HCEC 1CT (cell line): ENCODE measurements at places on chromosomes 12 and 14.

- DNase-seq: no peak
Observed at GRCh38 chr14:68817506-68818212, 24.8 kb upstream of the ZFP36L1 start.

DNA sequence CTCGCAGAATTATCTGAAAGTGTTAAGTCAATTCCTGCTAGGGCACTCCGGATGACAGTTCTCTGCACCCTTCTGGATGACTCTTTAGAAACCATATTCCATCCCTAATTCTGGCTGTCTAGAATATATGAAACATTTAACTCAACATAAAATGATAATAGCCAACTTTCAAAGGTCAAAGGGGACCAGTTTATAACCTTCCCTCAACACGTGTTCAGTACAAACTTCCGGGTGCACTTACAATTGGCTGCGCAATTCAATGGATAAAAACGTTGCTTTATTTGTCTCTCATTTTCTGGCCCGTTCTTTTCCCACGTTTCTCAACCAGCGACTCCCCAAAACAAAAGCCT, 1.3 kb downstream of the SBNO1 start:
- DNase-seq: peak; percentile 27

DNA sequence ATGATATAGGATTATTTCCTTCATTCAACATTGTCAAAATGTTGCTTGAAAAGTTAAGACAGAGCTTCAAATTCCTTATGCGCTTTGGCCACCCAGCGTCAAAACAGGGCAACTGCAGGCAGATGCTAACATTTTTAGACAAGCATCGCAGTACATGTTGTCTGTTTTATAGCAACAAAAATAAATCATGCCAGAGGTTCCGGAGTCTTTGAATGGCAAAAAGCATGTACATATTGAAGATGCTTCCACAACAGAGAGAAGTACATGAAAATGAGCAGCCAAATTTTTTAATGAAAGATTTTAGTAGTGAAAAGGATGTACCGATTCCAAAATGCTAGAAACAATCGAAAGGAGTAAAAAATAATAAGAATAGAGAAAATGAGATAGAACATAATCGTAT, 49.8 kb upstream of the USP15 start:
- peak; percentile 48 for DNase-seq

GRCh38 chr12:96257550-96258103, 63.5 kb downstream of the ELK3 start:
- DNase-seq: no peak

GRCh38 chr12:118436986-118437385, 60.6 kb downstream of the SUDS3 start:
- peak; percentile 80 for DNase-seq

DNA sequence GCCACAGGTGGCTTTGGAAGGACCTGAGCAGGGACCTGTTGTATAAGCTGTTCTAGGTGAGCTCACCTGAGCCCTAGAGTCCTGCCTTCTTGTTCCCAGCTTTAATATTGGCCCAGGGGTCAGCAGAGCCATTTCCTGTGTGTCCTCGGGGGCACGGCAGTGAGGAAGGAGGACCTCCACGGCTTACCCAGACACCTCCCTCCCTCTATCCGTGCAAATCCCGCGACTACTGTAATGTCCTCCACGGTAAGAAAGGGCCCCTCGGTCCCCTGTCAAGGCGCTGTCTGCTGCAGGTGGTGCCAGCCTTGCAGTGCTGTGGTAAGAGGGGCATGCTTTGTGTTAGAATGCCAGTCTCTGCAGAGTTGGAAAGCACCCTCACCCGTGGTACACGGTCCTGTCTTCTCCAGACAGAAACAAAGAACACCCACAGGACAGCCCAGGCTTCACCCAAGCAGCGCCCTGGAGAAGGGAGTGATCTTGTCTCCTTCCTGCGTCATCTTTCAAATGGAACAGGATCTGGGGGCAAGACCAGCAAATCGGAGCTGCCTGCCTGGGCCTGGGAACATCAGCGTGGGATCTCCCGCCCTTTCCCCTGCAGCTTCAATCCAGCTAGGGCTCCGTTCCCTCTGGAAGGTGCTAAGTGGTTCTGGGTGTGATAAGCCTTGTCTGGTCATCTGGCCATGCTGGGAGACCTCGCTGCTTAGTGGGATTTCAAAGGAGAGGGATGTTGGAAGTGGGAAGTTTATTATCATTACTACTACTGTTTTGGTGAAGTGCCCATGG, 20.2 kb upstream of the FZD10 start:
- no peak for DNase-seq

- no peak for DNase-seq
Observed at GRCh38 chr14:94751956-94752355, 18.0 kb downstream of the GSC start.

DNA sequence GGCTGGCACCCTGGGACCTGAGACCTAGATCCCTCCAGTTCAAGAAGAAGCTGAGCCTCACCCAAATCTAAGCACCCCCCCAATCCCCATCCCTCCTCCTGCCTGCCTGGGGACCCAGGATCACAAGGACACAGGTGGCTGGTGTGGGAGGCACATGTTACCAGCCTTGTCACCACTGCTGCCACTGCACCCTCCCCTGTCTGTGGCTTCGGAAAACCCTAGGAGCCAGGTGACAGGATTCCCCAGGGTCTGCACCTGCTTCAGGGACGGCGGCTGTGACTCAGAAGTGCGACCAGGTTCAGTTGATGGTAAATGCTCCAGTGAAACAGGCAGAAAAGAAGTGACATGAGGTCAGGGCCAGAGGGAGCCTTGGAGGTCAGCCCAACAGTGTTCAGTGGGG, 62.8 kb upstream of the FAM222A start:
- DNase-seq: no peak

- DNase-seq: no peak
Observed at GRCh38 chr12:69927164-69927563, 102.1 kb downstream of the MYRFL start.
